ENCODE measurements at places on chromosomes 12 and 14.

DNA sequence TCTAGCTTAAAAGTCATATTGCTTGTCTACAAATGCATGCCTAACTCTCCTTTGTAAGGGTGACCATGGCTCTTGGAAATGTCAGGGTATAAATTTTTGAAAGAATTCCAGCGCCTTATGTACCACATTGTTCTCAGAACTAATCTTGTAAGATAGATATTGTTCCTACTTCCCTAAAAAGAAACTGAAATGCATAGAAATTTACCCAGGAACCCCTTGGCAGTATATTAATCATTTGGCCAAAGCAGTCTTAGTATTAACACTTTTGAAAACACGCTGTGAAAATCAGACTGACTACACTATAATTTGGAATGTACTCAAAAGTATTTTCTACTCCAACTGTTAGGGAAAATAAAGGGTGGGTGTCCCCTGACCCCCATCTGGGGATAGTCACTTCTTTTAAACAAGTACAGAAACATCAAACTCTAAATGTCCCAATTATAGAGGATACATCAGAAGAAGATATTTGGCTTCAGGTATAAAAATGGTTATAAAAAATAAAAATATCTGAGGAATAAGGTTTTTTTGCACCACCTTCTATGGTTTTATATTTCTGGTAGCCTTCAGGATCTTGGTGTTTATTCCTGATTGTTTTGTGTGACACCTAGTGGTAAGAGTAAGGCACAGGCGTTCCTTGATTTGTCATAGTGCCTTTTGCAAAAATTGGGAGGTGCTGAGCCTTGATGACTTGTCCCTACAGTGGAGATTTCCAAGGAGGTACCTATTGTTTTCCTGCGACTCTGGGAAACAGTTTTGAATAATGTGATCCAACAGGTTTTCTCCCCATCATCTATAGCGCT is 2.2 kb upstream of the NFKBIA start:
- DNase-seq, result no peak

DNA sequence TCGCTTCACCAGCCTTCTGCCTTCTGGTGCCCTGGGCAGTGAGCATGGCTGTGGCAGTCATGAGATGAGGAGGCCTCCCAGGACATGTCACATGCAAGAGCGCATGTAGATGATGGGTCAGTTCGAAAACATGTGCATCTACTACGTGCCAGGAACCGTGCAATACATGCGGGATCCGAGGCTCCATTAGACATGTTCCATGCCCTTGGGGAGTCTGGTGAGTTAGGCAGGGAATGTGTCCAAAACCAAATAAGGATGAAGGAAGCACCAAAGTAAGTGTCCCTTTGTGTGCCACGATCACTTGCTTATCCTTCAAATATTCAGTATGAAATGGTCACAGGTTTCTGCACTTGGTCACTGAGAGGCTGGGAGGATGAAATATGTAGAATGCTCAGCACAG is 223.3 kb downstream of the RBM19 start:
- DNase-seq, result no peak

GRCh38 chr12:3421191-3421978 is 69.6 kb upstream of the PRMT8 start:
- no peak for DNase-seq

- no peak for DNase-seq
These were observed 363.1 kb downstream of the KCNH5 start for GRCh38 chr14:62682208-62682607.

- DNase-seq, result no peak
These were observed 51.6 kb upstream of the HOXC13 start for GRCh38 chr12:53887006-53887405.

GRCh38 chr12:112322882-112323547 is 59.2 kb downstream of the HECTD4 start:
- DNase-seq, result no peak

- DNase-seq, result no peak
These were observed 36.4 kb upstream of the SMOC1 start for GRCh38 chr14:69842686-69843420.

DNA sequence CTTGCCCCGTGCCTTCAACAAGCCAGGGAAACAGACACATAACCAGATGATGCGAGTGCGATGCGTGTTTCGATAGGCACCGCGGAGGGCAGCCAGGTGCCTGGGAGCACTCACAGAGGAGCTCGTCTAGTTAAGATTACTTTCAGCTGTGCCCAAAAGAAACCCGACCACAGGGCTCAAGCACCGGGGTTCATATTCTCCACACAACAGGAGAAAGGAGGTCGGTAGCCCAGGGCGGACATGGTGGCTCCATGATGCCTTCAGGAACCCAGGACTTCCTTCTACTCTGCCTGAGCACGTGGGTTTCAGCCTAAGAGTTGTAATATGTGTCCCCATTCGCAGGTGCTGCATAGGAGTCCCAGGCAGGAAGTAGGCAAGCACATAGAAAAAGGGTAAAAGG is 53.7 kb upstream of the DDX11 start:
- no peak for DNase-seq

DNA sequence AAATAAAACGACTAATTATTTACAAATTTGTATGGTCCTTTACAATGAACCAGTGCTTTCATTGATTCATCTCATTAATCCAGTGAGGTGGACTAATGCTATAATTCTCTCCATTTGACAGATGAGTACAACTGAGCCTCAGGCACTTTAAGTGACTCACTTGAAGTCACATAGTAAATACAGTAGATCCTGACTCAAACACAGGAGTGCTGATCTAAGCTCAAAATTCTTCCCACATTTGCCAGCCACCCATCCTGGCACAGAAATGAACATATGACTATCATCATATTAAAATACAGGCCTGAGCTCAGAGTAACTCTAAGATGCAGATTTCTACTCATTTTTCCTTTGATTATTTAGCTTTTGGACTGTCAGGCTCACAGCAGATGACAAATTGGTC is 30.6 kb downstream of the SLC16A7 start:
- no peak for DNase-seq

DNA sequence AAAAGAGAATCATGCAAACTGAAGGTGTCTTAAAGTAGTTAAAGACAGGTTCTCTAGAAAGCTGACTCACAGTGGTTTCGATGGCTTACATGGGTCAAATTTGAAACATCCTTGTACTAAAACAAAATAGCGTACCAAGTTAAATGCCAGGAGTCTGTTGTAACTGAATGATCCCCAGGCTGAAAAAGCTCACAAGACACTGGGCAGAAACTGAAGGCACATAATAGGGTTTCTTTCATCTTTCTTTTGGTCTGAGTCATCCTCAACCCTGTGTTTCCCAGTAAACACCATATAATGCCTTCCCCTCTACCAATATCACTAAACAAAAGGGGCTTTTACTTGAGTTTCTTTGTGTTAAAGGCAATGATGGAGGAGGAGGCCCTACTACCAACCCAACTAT is 12.8 kb downstream of the ZFYVE1 start:
- no peak for DNase-seq

- DNase-seq, result no peak
These were observed 345.0 kb downstream of the CCDC91 start for GRCh38 chr12:28535216-28535615.

DNA sequence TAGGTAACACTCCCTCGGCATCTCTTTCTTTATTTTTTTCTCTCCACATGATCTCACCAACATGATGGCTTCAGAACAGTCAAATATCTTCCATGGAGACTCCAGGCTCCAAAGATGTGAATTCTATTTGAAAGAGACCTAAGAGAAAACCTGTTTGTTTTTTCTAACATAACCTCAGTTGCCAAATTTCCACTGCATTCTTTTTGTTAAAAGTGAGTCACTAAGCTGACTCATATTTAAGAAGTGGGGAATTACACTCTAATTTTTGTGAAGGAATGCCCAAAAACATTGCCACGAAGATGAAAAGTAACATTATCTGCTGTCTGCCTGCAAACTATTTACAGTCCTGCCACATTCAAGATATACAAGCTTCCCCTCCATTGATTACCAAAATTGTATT is 1337.6 kb downstream of the LRFN5 start:
- DNase-seq, result no peak

GRCh38 chr14:70885343-70886022 is 21.8 kb upstream of the PCNX1 start:
- DNase-seq, result no peak

- DNase-seq, result no peak
These were observed 1.1 kb upstream of the PAPLN start for GRCh38 chr14:73236157-73236556.

DNA sequence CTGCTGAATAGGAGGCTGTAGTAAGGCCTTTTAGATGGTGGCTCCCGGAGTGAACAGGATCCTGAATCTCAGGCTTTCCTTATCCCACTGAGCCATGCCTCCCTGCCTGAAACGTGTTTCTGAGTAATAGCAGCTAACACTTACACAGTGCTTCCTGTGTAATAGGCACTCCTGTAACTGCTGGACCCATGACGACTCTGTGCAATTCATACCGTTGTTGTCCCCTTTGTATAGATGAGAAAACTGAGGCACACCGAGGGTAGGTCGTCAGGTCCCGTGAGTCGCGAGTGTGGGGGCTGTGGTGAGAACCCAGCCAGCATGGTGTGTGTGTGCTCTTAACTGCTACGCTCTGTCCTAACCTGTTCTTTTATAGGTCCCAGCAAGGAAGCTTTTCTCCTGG is 193.6 kb downstream of the CACNA1C start:
- no peak for DNase-seq

Measured in activated naive CD8-positive, alpha-beta T cell treated with anti-CD3 and anti-CD28 coated beads, Interleukin-2, amount 50 U/mL, for 16 hours (primary cell).